Activated CD4-positive, alpha-beta T cell treated with anti-CD3 and anti-CD28 coated beads, Interleukin-2, amount 50 U/mL, for 24 hours (primary cell): ENCODE measurements at places on chromosomes 11 and 22.
A peak's percentile ranks its signal among the peaks of the same experiment; 100 is the strongest.

DNA sequence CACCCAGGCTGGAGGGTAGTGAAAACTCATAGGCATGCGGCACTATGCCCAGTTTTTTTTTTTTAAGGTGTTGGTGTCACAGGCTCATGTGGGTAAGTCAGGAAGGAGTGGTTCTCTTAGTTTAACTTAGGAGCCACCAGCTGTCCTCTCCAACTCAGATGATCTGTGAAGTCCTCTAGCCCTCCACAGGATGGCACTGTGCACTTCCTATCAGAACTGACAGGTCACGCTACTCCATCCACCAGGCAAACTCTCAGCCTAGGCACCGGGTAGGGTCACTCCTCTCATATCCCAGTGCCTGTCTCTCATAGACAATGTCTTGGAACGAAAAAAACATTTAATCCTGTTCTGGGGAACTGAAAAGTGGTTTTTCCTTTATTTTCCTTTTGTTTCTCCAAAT is 16.5 kb downstream of the NAP1L4 start:
- DNase-seq, result peak; percentile 25

GRCh38 chr11:45413156-45413858 is 127.2 kb upstream of the SYT13 start:
- no peak for DNase-seq

- DNase-seq, result no peak
Observed at GRCh38 chr11:13298765-13299164, 21.2 kb downstream of the BMAL1 start.

- no peak for DNase-seq
Observed at GRCh38 chr22:37462983-37463382, 23.2 kb downstream of the MFNG start.

- DNase-seq, result no peak
Observed at GRCh38 chr11:114782650-114783310, 104.5 kb downstream of the NXPE2 start.

DNA sequence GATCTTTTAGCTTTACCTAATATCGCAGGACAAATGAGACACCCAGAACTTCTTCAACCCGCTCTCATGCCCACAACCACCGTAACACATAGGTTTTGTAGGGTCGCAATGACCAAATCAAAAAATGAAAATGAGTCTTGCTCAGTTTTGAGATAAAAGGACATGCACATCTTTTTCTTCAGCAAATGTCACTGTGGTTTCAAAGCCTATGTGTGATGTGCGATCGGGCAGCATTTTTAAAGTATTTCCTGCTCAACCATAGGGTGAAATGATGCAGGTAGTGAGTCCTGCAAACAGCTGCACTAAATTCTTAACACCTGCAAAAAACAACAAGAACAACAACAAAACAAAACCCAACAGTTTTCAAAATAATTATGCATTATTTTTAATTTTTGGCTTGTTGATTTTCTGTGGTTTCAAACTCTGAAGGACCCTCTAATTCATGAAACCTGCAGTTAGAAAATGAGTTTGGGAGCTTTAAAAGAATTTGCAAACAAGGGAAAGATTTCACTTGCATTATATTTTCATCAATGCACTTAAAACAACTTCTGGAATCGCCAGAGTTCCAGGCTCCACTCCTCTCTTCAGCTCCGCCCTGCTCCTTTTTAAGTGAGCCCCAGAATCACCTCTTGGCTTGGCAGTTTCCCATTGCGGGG is 79.4 kb downstream of the PRR5L start:
- no peak for DNase-seq

GRCh38 chr11:101552888-101553287 is 30.9 kb downstream of the TRPC6 start:
- DNase-seq, result no peak

DNA sequence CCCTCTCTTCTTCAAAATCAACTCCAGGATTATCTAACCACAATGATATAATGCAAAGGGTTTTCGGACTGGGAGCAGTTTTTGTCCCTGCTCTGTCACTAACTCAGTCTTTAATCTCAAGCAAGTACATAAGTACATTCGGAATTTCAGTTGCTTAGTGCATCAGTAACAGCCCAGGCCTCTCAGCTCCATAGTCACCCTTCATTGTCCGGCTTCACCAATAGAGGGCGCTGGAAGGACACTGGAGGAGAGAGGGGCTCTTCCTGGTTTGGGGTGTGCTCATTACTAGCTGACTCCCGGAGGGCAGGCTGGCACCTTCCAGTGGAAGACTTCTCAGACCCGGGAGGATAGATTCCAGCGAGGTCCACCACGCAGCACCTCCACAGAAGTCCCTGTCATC is 90.4 kb upstream of the PDGFD start:
- no peak for DNase-seq

DNA sequence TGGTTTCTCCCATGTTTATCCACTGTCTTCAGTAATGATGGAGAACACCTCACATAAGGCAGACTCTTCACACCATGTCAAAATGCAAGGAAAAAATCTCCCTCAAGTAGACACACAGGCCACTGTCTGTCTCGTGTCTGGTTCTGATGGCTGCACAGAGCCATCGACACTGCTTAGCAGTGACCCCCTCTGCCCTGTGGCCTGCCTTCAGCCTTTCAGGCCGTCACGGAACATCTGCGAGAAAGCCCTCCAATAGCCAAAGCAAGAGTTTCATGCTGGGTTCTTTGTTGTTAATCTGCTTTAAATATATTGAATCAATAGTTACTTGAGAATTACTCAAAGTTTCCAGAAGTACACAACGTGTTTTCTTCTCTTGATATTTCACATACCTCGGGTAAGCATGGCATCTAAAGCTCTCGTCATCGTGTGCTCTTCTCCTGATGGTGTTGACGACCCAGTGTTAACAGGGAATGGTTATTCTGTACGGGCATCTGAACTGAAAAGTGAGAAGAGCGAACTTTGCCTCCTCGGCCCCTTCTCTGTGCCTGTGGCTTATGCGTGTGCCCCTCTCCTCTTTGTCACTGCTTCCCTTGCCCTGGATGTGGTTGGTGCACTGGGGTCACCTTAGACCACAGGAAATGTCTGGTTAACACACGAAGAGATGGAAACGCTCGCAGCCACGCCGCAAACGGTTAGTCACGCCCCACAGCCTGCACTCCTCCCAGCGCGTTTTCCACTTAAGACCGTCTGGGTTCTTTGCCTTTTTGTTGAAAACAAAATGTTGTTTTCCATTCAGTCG is 33.4 kb upstream of the CTTN start:
- peak; percentile 67 for DNase-seq

DNA sequence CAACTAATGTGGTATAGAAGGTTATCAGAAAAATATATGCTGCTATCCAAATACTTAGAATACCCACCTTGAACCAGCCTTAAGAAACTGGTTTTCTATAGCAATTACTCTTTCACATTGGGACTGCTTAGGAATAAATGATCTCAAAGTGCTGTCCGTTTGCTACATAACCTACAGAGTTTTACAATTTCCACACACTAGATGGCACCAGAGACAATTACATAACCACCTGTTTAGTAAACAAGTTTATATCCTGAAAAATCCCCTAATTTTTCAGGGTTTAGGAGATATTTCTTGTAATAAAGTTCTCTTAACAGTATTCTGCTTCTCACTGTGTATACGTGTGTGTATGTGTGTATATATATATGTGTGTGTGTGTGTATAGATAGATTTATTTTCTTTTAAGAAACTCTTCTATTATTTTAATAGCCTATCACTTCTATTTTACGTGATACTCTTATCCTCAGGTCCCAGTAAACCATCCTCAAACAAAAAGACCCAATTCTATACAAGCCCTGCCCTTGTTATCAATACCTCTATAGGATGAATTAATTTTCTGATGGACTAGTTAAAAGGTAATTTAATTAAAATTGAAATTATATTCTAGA is 6.7 kb upstream of the OR5I1 start:
- no peak for DNase-seq

DNA sequence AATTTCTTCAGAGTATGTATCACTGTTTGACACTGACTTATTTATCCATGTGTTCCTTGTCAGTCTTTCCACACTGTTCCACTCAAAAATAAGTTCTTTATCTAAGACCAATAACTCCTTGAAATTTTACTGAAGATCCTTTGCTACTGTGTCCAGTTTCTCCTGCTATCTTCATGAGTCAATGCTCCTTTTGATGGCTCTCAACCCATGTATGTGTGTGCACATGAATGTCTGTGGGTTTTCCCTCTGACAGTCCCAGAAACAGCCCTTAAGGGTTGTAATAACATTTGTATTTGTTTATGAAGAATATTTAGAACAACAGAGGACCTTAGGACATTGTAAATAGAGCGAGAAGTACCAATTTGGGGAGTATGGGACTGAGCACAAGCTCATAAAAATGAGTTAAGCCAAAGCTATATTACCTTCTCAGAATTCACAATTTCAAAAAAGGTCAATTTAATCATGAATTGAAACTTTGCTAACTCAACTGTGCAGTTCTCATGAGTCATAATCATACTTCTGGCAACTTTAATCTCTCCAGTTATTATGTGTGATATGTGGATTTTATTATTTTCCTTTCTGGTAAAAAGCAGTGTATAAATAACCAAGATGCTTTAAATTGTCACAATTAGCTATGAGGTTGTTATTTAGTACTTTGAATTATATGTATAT is 533.6 kb downstream of the CNTN5 start:
- DNase-seq, result no peak

- no peak for DNase-seq
Observed at GRCh38 chr11:80443177-80443576, 1002.3 kb upstream of the TENM4 start.

DNA sequence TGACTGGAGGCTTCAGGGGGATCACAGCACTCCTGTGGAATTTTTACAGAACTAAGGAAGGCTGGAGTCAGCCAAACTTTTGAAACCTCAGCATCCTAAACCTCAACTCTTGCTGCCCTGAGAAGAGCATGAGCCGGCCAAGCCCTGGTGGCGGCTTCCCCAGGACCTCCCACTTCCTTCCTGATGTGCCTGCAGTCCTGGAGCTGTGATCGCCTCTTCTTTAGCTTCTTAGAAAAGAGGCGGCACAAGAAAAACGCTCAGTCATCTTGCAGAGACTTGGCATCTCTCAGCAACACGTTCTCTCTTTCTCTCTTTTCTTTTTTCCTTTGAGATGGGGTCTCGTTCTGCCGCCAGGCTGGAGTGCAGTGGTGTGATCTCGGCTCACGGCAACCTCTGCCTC is 40.4 kb upstream of the AMPD3 start:
- no peak for DNase-seq

GRCh38 chr22:20315337-20316216 is 4.3 kb downstream of the DGCR6L start:
- no peak for DNase-seq

GRCh38 chr11:293271-293851 is 4.4 kb downstream of the PGGHG start:
- no peak for DNase-seq

GRCh38 chr11:128714881-128715280 is 21.0 kb downstream of the FLI1 start:
- no peak for DNase-seq

DNA sequence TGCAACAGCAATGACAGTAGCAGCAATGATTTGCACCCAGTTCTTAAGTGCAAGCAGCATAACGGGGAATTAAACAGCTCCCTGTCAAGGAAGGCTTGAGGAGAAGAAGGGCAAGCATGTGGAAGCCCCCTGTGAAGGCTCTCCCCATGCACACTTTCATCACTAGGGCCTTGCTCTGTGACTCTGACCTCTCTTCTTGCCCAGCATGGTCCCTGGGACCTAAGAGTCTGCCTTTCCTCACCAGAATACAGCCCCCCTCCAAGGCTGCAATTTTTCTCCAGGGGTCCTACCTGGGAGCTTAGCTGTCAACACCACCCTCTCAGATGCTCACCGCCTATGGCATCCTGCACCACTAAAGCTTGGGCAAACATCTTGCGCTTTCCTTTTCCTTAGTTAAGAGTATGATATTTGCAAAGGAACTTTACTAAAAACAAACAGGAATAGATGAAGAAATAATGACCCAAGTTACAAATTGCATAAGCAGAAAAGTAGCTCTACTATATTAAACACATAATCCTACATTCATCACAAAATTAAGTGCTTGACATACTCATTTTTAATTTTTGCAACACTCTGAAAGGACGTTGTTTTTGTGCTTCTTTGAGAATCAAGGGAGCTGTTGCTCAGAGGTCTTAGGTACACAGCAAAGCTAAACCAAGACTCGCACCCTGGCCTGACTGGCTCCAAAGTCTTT is 187.6 kb downstream of the ADAMTS15 start:
- DNase-seq, result no peak

GRCh38 chr22:43186272-43187170 is at the start of gene TTLL12:
TTLL12 (minus strand) TSS chr22:43187134; CDS start chr22:43187069, 65 bp downstream.
- DNase-seq, result peak; percentile 35

- no peak for DNase-seq
Observed at GRCh38 chr11:70820311-70820710, 422.0 kb downstream of the CTTN start.

GRCh38 chr22:39488563-39489083 is 13.5 kb upstream of the MIEF1 start:
- DNase-seq, result no peak

DNA sequence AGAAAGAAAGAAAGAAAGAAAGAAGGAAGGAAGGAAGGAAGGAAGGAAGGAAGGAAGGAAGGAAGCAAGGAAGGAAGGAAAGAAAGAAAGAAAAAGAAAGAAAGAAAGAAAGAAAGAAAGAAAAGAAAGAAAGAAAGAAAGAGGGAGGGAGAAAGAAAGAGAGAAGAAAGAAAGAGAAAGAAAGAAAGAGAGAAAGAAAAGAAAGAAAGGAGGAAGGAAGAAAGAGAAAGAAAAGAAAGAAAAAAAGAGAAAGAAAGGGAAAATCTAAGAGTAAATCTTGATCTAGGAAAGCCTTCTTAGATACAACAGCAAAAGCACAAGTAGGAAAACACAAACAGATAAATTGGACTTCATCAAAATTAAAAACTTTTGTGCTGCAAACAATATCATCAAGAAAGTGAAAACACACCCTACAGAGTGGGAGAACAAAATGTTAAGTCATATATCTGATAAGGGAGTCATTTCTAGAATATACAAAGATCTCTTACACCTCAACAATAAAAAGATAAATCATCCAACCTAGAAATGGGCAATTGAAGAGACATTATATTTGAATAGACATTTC is 116.8 kb upstream of the FGF3 start:
- DNase-seq, result no peak

DNA sequence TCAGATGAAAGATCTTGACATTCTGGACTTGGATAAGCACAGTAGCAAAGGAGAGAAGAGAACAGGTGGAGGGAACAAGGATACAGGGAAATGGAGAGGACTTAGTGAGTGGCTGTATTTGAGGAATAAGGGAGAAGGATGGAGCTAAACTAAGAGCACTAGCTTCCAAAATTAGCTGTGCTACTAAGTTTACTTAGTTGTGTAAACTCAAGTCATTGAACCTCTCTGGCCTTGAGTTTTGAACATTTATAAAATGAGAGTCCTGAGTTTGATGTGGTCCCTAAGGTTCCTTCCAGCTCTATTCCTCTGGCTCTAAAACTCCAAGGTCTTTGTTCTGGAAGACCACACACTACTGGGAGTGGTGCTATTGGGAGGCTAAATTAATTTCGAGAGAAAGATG is 100.7 kb downstream of the TRIM44 start:
- DNase-seq, result no peak

DNA sequence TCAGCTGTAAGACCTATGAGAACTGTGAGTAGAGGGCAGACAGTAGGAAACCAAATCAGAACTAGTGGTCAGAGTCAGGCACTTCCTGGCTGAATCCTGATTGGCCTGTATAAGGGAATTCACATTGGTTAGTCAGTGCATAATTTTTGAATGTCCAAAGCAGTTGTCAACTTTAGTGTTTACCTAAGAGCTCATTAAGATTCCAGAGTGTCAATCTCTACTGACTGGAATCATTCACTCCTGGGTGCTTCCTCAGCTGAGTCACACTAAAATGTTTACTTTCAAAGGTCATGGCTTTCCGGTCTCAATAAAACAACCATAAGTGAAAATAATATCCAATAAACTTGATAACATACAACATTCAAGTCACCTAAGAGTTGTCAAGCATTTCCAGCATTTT is 306.1 kb downstream of the C11orf87 start:
- no peak for DNase-seq
